ENCODE measurements at places on chromosomes 1 and 21.

- DNase-seq: no peak
Observed at GRCh38 chr1:5949085-5949760, 43.0 kb downstream of the NPHP4 start.

GRCh38 chr1:8625981-8626898 lies 191.2 kb downstream of the RERE start:
- DNase-seq: peak; percentile 92

- peak; percentile 4 for DNase-seq
Observed at GRCh38 chr1:191608367-191608766, 549.9 kb upstream of the RGS18 start.

DNA sequence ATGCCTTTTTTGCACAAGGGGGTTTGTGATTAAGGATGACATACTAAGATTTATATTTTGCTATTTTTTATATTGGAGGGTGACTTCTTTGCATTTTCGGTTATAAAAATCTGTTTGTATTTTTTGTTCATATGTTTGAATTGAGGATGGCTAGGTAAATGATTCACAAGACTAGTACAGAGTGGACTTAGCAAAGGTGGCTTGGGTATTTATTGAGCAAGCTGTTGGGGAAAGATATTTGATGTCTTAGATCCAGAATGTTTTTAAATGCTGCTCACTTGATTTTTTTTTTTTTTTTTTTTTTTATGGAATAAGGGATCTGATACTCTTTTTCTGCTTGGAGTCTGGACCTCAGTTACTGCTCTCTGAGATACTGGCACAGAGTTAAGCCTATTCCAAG lies 100.6 kb downstream of the DNM3 start:
- DNase-seq: no peak

- peak; percentile 46 for DNase-seq
Observed at GRCh38 chr1:91018006-91018405, 3.8 kb downstream of the ZNF644 start.

DNA sequence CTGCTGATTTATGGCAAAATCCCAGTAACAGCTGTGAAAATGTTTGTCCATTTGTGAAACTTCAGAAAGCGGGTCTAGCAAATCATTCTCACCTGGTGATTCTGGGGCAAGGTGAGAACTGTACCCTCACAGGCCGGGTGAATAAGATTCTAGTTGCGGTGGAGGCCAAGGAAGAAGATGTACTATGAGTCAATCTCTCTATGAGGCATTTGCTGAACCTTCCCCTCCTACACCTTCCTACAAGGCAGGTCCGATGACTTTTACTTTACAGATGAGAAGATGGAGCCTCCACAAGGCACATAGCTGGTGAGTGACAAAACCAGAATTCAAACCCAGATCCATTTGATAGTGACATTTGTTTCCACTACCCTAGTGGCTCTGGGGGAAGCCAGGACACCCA lies 72.7 kb downstream of the BACH1 start:
- no peak for DNase-seq

GRCh38 chr1:22972760-22973159 lies at the start of gene LACTBL1:
Gene LACTBL1 (minus strand): TSS chr1:22972866. CDS start chr1:22972316, 550 bp downstream.
- DNase-seq: no peak

DNA sequence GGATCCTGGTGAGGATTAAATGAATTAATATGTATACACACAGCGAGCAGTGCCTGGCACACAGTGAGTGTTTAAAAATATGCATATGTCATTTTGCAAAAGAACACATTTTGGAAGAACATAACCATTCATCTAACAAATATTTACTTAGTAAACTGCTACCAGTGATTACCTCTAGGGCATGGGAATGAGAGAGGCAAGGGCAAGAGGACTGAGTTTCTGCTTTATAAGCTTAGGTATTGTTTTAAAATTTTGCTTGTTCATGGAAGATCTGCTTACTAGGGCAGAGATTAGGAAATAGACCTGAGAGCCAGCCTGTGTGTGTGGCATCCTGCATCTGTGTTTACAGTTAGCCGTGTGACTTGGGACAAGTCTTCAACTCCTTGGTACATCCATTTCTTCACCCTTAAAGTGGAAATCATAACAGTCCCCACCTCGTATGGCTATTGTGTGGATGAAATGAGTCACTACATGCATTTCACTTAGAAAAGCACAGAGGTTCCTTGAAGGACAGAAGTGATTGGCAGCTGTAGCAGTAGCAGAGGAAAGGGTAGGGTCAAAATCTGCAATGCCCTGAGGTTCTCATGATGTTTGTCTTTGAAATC lies 198.5 kb upstream of the FMN2 start:
- DNase-seq: peak; percentile 23
